Neural crest cell (in vitro differentiated cells): ENCODE measurements at places on chromosomes 16 and 17. TPM values are rescaled to one million over a fixed set of nuclear protein-coding genes. Genes with fewer than 3 reads are reported as not detected.

GOT2 gene
- total RNA-seq, result 128 and 133 TPM in 2 replicates

TPSD1 gene
- not detected in 2 replicates for total RNA-seq

GRCh38 chr17:17350491-17351355 is 47.5 kb downstream of the NT5M start:
- DNase-seq, result no peak

DNA sequence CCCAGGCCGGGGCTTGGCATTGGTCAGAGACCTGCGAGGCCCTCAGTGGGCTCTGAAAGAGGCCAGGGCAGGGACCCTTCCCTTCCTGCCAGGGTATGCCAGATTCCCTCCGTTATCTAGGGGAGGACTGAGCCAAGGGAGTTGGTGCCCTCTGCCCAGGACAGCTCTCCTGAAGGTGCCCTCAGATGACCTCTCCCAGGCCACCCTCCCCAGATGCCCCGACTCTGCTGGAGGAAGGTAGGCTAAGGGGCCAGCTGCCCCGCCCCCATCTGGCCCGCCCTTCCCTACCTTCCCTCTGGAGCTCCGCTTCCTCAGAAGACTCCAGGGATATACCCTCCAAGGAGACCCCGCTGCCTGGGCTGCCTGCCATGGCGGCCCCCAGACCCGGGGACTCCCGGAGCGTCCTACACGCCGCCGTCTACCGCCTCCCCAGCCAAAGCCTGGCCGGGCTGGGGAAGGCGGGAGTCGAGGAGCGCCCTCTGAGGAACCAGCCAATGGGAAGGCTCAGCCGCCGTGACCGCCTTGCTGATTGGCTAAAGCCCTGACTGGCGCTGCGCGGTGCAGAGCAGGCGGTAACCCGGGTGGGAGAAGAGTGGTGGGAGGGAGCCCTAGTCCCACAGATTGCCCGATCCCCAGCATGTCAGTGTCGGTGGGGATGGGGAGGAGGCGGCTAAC is 7.0 kb downstream of the MPP2 start:
- DNase-seq, result peak; percentile 84

OR1A1 gene
- not detected in 2 replicates for total RNA-seq
